ENCODE measurements at places on chromosomes 5 and 9. TPM values are rescaled to one million over a fixed set of nuclear protein-coding genes. Genes with fewer than 3 reads are reported as not detected.

SPATA31C1 gene
- total RNA-seq: not detected

IFNA2 gene
- total RNA-seq: not detected

RIGI gene
- total RNA-seq: 9.4 TPM

LCN15 gene
- total RNA-seq: not detected

DMRT3 gene
- not detected for total RNA-seq

TLE1 gene
- 29.7 TPM for total RNA-seq

OBP2B gene
- total RNA-seq: not detected

ZNF618 gene
- total RNA-seq: 10.4 TPM

EQTN gene
- total RNA-seq: not detected

SLC4A9 gene
- total RNA-seq: not detected

SLC34A1 gene
- total RNA-seq: not detected

ENTPD8 gene
- total RNA-seq: not detected

ZNF608 gene
- total RNA-seq: 13.4 TPM
